Stomach (tissue), 19 donors: ENCODE measurements at places on chromosomes 3 and 15. TPM values are rescaled to one million over a fixed set of nuclear protein-coding genes. Genes with fewer than 3 reads are reported as not detected.

Gene A4GNT
- 0.62 TPM for polyA plus RNA-seq

DNA sequence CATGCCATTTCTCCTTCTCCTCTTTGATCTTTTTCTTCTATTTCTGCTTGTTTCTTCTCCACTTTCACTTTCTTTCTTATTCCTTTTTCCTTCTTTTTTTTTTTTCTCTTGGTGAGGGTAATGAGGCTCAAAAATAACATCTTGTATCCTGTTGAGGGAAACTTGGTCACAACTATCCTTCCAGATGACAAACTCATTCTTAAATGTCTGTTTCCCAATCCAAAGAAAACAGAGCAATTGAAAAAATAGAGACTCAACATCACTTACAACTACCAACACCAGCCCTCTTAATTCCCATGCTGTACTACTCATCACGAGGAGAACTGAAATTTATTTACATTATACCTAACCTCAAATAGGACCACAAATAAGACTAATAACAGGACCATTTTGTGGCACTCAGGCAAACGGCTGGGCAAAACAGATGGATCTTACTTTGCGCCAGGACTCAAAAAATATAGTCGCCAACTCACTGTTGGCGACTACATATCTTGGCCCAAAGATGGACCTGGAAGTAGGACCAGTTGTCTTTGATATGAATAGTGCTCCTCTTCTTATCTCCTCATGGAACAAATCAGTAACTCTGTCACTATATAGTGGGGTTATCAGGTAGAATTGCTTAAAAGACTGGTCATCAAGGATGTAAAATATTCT lies 343.9 kb downstream of the ZBTB20 start:
- no peak overlapping the region for H3K27ac ChIP-seq
- no peak overlapping the region for H3K4me3 ChIP-seq
- no peak for DNase-seq
- H3K27me3 ChIP-seq: no peaks in the 10 kb centered on the region
- H3K36me3 ChIP-seq: no peaks in the 10 kb centered on the region

Gene SH2D7
- not detected for polyA plus RNA-seq

Gene PLCL2
- polyA plus RNA-seq: 5.8 TPM

- H3K4me1 ChIP-seq: no peaks in the 10 kb centered on the region
- no peak overlapping the region for H3K4me3 ChIP-seq
- no peaks in the 10 kb centered on the region for H3K27me3 ChIP-seq
- no peak overlapping the region for H3K27ac ChIP-seq
- DNase-seq: no peak
Measured at GRCh38 chr15:57529748-57530147, 62.0 kb upstream of the MYZAP start.

Gene PPP1R14D
- 1.4 TPM for polyA plus RNA-seq

Gene SPINK8
- polyA plus RNA-seq: not detected

GRCh38 chr3:177358977-177359592 lies 161.8 kb upstream of the TBL1XR1 start:
- no peaks in the 10 kb centered on the region for H3K27me3 ChIP-seq
- peak overlapping the region; percentile 92 for H3K27ac ChIP-seq
- H3K36me3 ChIP-seq: no peaks in the 10 kb centered on the region
- DNase-seq: peak; percentile 81
- peak overlapping the region; percentile 27 for H3K4me3 ChIP-seq
- H3K4me1 ChIP-seq: peaks cover 47% of the 10 kb centered on the region

GRCh38 chr3:32592011-32592410 lies 21.4 kb upstream of the DYNC1LI1 start:
- no peak overlapping the region for H3K27ac ChIP-seq
- H3K36me3 ChIP-seq: no peaks in the 10 kb centered on the region
- no peaks in the 10 kb centered on the region for H3K4me1 ChIP-seq
- H3K27me3 ChIP-seq: no peaks in the 10 kb centered on the region
- H3K4me3 ChIP-seq: no peak overlapping the region

DNA sequence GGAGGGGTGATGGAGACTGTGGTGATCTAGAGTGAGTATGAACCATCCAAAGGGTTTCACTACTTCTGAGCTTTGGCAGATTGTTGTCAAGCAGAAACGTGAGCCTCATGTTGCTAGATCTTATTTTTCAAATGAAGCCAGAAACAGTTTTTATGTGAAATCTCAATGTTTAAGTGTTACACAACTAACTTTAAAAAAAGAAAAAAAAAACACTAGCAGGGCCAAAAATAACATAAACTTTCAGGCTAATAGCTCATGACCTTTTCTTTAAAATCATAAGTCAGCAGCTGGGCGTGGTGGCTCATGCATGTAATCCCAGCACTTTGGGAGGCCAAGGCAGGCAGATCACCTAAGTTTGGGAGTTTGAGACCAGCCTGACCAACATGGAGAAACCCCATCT lies 2.1 kb upstream of the HTR3D start:
- H3K4me1 ChIP-seq: no peaks in the 10 kb centered on the region
- H3K27ac ChIP-seq: no peak overlapping the region
- H3K36me3 ChIP-seq: no peaks in the 10 kb centered on the region
- no peaks in the 10 kb centered on the region for H3K27me3 ChIP-seq
- no peak for DNase-seq

Gene CCR1
- 2.6 TPM for polyA plus RNA-seq

Gene GOLGA6B
- polyA plus RNA-seq: not detected

GRCh38 chr3:41956574-41956973 lies 5.3 kb downstream of the ULK4 start:
- H3K27ac ChIP-seq: no peak overlapping the region
- H3K4me3 ChIP-seq: no peak overlapping the region
- DNase-seq: no peak
- no peaks in the 10 kb centered on the region for H3K27me3 ChIP-seq
- no peaks in the 10 kb centered on the region for H3K36me3 ChIP-seq

Gene THAP10
- 1.9 TPM for polyA plus RNA-seq

Gene DNASE1L3
- 0.44 TPM for polyA plus RNA-seq

Gene NXPE3
- 3.7 TPM for polyA plus RNA-seq

GRCh38 chr3:114328345-114328744 lies 34.5 kb downstream of the TIGIT start:
- H3K36me3 ChIP-seq: peaks cover 5% of the 10 kb centered on the region
- H3K4me3 ChIP-seq: no peak overlapping the region
- H3K4me1 ChIP-seq: no peaks in the 10 kb centered on the region
- no peak overlapping the region for H3K27ac ChIP-seq
- H3K27me3 ChIP-seq: no peaks in the 10 kb centered on the region

DNA sequence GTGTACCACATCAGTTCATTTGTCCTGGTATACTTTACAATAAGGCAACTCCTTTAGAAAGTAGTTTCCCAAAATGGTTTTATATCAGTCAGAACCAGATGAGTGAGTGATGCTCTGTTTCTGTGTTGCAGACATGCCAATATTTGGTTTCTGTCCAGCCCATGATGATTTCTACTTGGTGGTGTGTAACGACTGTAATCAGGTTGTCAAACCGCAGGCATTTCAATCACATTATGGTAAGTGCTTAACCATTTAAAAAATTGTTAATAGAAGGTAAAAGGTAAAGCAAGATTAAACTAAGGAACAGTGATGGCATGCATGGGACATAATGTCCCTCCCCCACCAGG lies 40.0 kb upstream of the SCAANT1 start:
- H3K4me3 ChIP-seq: no peak overlapping the region
- H3K4me1 ChIP-seq: peaks cover 4% of the 10 kb centered on the region
- peak; percentile 36 for DNase-seq
- H3K36me3 ChIP-seq: peaks cover 16% of the 10 kb centered on the region
- peak overlapping the region; percentile 40 for H3K27ac ChIP-seq
- no peaks in the 10 kb centered on the region for H3K27me3 ChIP-seq

Gene RASL12
- polyA plus RNA-seq: 12.2 TPM

Gene CAMK2N2
- 1.2 TPM for polyA plus RNA-seq

- H3K27me3 ChIP-seq: no peaks in the 10 kb centered on the region
- no peaks in the 10 kb centered on the region for H3K4me1 ChIP-seq
- no peak overlapping the region for H3K4me3 ChIP-seq
- DNase-seq: no peak
- H3K27ac ChIP-seq: no peak overlapping the region
- no peaks in the 10 kb centered on the region for H3K36me3 ChIP-seq
Measured at GRCh38 chr3:18575573-18575972, 150.4 kb upstream of the SATB1 start.

DNA sequence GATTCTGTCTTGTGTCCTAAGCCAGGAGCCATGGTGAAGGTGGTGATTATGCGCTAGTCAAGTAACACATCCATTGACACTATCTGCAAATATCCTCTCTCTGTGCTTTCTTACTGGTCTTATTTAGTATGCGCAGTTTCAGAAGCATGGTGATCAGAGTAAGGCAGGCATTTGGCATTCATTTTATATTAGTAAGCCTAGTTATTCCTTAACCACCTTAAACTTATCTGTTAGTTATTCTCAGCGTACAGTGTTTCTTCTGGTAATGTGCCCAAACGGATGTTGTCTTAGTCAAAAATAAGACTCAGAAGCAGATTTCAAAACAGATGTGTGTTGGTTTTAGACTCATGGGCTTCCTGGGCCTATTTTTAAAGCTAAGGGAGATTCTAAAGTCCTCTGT lies 329.2 kb downstream of the GRM7 start:
- H3K27ac ChIP-seq: no peak overlapping the region
- H3K27me3 ChIP-seq: no peaks in the 10 kb centered on the region
- H3K36me3 ChIP-seq: no peaks in the 10 kb centered on the region
- H3K4me3 ChIP-seq: no peak overlapping the region
- DNase-seq: no peak

DNA sequence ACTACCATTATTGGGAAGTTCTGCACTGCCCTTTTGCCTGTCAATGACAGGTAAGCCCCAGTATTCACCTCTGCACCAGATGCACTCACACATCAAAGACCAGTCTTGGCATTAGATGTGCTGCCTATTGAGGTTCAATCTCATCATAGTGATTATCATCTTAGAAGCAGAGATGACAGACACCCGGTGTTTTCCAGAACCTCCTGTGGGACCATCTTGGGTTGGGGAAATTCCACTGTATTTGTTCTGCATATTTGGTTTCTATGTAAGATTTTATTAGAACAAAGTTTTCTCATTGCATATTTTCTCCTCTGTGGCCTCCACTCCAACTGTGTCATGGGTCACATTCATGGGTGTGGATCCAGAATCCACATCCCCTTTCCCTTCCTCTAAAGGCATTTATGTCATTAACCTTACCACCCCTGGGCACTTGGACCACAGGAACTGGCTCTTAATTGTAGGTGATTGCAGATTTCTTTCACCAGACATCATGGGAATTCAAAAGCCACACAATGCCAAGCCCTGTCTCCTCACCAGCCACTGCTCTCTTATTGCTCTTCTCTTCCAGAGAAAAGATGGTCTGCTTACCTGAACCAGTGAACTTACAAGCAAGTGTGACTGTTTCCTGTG lies 31.2 kb downstream of the PLA1A start:
- no peaks in the 10 kb centered on the region for H3K4me1 ChIP-seq
- peak overlapping the region; percentile 14 for H3K27ac ChIP-seq
- H3K36me3 ChIP-seq: no peaks in the 10 kb centered on the region
- no peak overlapping the region for H3K4me3 ChIP-seq
- DNase-seq: peak; percentile 46
- H3K27me3 ChIP-seq: no peaks in the 10 kb centered on the region

GRCh38 chr3:170730071-170730812 lies 139.8 kb downstream of the RPL22L1 start:
- no peaks in the 10 kb centered on the region for H3K4me1 ChIP-seq
- H3K27ac ChIP-seq: no peak overlapping the region
- H3K4me3 ChIP-seq: no peak overlapping the region
- no peaks in the 10 kb centered on the region for H3K27me3 ChIP-seq
- DNase-seq: no peak
- no peaks in the 10 kb centered on the region for H3K36me3 ChIP-seq

- H3K27me3 ChIP-seq: no peaks in the 10 kb centered on the region
- DNase-seq: no peak
- H3K27ac ChIP-seq: no peak overlapping the region
- H3K4me3 ChIP-seq: no peak overlapping the region
- no peaks in the 10 kb centered on the region for H3K36me3 ChIP-seq
- no peaks in the 10 kb centered on the region for H3K4me1 ChIP-seq
Measured at GRCh38 chr3:64074060-64074459, 50.8 kb upstream of the PSMD6 start.

Gene GHSR
- not detected for polyA plus RNA-seq

GRCh38 chr3:81592101-81592500 lies 169.3 kb downstream of the GBE1 start:
- H3K36me3 ChIP-seq: peaks cover 6% of the 10 kb centered on the region
- no peak for DNase-seq
- H3K4me1 ChIP-seq: no peaks in the 10 kb centered on the region
- H3K4me3 ChIP-seq: no peak overlapping the region

Gene SORD
- polyA plus RNA-seq: 10.5 TPM

DNA sequence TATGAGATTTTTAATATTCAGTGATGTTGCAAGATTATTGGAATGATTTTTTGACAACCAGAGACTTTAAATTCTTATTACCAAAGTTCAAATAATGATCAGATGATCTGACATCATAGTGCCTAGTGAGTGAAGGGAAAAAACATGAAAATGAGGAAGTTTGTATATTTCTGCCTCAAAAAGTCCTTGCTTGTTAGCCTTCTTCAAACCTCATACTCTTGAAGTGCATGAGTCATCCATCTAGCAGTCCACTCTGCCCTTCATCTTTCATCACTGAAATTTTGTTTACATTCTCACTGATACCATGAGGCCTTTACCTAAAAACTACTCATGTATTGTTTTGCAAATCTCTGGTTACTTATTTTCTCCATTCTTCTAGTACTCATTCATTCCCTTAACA lies 23.9 kb upstream of the OR5H6 start:
- H3K4me3 ChIP-seq: no peak overlapping the region
- H3K36me3 ChIP-seq: no peaks in the 10 kb centered on the region
- H3K27me3 ChIP-seq: no peaks in the 10 kb centered on the region
- no peaks in the 10 kb centered on the region for H3K4me1 ChIP-seq
- H3K27ac ChIP-seq: no peak overlapping the region

DNA sequence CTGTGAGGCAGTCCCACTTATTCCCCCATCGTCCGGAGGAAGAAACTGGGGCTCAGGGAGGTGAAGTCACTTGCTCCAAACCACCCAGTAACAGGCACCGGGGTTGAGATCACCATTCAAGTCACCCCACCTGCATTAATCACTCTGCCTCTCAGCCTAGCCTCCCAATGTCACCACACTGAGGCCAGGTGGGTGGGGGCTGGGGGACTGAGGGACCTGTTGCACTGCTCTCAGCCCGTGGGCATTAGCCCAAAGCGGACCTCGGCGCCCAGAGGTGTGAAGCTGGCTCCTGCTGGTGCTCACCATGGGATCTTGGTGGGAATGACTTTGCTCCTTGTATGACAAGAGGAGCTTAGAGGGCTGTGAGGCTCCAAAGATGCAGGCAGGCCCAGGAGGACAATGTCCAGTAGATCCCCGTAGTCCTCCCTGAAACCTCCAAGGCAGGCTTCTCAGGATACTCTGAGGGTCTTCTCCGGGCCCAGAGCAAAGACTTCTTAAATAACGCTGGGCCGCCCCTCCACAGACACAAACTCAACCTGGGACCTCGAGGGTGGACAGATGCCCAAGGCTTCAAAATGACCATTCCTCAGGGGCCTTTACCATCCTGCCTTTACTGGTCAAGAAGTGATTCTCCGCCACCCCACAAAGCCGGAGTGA lies 1.7 kb downstream of the NT5DC2 start:
- peak overlapping the region; percentile 65 for H3K4me3 ChIP-seq
- peak; percentile 25 for DNase-seq
- no peak overlapping the region for H3K27ac ChIP-seq
- H3K36me3 ChIP-seq: peaks cover 23% of the 10 kb centered on the region
